ENCODE measurements at places on chromosomes 1 and 21.

DNA sequence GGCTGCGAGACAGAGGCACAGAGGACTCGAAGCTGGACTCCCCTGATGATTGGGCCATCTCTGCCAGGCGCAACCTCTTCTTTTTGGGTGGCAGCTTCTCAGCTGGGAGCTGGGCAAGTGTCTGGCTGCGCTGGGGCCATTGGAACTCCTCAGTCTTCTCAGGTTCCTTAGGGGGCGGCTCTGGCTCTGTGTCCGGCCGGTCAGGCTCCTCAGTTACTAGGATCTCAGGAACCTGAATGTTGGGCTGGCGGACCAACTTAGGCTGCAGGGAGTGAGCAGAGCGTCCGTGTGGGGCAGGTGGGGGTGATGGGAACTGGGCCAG is 97.5 kb upstream of the EDN2 start:
- DNase-seq = no peak

GRCh38 chr1:157993147-157993917 is at the start of gene KIRREL1:
Gene KIRREL1, plus strand, starts transcription at chr1:157993645. Its CDS starts 32 bp downstream, at chr1:157993677.
- no peak for DNase-seq

GRCh38 chr1:93919780-93920179 is 10.6 kb upstream of the GCLM start:
- DNase-seq = no peak

GRCh38 chr1:180217006-180217405 is 13.1 kb upstream of the LHX4 start:
- no peak for DNase-seq

GRCh38 chr1:69129538-69129937 is 438.2 kb upstream of the LRRC7 start:
- DNase-seq = no peak

- DNase-seq = no peak
Observed at GRCh38 chr1:165747632-165748447, 20.8 kb downstream of the TMCO1 start.

GRCh38 chr1:173946380-173946921 is 29.3 kb upstream of the SERPINC1 start:
- no peak for DNase-seq

- no peak for DNase-seq
Observed at GRCh38 chr1:29521811-29522580, 285.7 kb downstream of the PTPRU start.

GRCh38 chr1:155893389-155894142 is 17.6 kb downstream of the RIT1 start:
- peak; percentile 51 for DNase-seq

- no peak for DNase-seq
Observed at GRCh38 chr1:236688705-236689104, 2.4 kb downstream of the ACTN2 start.

DNA sequence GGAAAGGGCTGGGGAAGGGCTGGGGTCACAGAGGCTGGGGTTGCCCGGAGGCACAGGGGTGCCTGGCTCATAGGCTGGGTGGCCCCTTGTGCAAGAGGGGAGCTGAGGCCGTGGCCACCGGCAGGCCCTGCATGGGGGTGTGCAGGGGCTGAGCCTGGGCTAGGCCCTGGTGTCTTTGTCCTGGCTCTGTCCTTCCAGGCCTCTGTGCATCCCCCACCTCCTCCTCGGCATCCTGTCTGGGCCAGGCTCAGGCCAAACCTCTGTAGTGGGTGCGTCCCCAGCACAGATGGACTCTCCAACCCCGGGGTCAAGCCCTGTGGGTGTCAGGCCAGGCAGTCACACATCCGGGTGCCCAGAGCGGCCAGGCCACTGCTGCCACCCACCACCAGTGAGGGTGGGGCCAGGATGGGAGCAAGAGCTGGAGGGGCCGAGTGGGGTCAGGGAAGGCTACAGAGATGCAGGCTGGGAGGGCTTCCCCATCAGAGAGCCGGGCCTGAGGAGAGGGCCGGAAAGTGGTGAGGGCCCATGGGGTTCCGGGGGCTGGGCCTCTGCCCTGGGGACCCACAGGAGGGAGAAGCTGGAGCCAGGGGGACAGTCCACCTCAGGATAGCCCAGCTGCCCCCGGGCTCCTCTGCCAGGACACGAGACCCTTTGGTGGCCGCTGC is 19.4 kb downstream of the PANK4 start:
- no peak for DNase-seq

GRCh38 chr1:30378003-30378596 is 345.3 kb downstream of the MATN1 start:
- DNase-seq = no peak

DNA sequence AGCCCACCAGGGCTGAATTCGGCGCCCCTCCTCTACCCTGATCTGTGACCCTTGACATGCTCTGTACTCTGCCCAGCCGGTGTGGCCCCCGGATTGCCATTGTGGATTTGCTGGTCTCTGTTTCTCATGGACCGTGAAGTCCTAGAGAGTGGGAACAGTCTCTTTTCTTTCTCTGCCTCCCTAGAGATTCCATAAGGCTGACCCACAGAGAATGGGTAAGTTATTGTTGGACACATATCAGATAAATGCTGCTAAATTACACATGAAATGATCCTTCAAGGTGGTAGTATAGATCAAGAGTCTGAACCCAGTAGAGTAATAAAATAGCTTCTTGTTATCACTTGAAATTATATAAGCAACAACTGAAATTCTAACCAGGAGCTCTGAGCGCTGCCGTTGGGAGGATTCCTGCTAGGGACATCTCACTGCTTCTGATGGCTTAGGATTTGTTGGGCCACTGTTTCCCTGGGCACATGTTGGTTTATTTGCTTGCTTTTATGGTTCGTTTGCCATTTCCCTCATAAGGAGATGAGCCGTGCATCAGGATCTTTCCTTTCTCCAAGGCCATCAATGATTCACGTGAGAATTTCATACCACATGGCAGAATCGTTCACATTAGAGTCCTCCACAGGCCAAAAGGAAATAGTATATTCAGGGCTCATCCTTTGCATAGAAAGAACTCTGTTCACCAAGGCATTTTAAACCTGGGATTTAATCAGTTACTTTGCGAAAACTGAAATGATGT is 111.9 kb downstream of the ZBTB18 start:
- no peak for DNase-seq

DNA sequence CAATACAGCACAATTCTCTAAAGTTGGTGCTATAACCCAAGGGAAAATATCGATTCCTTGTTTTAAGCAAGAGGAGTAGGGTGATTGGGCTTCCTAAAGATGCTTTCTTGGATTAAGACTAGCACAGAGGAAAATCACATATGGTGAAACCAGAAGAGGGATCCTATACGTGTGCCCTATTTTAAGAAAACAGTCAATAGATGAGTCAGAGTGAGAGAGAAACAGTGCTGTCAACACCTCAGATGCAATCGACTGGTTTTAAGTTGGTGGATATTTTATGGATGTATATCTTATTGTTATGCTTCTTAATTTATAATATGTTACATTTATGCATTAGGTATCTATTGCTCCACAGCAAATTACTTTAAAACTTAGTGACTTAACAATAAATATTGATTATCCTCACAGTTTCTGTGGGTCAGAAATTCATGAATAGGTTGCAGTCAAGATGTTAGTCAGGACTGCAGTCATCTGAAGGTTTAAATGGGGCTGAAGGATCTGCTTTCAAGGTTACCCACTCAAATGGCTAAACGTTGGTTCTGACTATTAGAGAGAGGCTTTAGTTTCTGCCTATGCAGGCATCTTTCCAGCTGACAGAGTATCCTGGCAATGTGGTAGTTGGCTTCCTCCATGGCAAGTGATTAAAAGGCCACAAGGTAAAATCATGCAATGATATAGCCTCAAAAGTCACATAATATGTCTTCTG is 61.6 kb upstream of the DEPDC1 start:
- DNase-seq = no peak

GRCh38 chr1:45001011-45001481 is 10.1 kb downstream of the HECTD3 start:
- DNase-seq = no peak

DNA sequence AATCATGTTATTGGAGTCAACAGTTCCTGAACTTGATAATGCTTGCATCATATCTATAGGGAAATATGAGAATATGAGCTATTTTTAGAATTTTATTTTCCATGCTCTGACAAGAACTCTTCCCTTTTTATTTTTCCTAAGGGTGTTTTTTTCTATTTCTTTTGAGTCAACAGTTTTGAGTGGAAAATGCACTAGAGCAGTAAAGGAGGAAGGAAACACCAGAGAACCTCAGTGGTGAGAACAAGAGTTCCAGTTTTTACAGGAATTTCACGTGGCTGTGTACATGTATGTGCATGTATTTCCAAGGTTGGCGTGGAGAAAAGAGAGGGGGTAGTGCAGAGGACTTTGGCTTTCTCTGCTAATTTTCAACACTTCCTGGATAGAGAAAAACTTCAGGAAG is 63.6 kb upstream of the TNFSF18 start:
- no peak for DNase-seq

DNA sequence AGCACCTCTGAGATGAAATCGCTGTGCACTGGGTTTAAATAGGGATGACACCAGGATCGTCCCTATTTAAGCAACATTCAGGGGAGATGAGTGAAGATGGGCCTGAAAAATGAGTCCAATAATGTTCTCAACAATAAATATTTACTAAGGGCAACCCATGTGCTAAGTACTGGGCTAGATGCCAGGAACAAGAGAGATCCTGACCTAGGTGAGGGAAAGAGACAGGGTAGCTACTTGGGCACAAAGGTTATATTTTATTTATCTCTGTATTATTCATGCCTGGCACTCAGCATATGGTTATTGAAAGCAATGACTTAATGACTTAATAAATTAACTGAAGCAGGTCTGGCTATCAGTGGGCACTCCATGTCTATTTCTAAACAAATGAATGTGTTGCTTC is 27.4 kb upstream of the AVPR1B start:
- DNase-seq = no peak

DNA sequence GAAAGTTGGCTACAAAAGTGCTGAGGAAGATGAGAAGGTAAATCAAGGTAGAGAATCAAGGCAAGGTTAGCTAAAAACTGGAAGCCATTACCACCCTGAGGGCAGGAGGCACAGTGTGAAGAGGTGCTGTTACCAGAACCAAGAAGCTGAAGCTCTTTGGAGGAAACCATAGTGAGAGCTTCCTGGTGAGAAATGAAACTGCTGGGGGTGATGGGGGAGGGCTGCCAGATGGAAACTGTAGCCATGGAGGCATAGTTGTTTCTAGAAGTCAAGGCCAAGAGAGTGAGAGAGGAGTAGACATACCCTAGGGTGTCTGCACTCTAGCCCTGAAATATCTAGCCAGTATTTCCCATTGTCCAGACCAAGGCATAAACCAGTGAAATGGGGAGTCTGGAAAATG is 28.7 kb downstream of the IFI44 start:
- no peak for DNase-seq

GRCh38 chr1:48216941-48217340 is 5.6 kb upstream of the SLC5A9 start:
- no peak for DNase-seq

DNA sequence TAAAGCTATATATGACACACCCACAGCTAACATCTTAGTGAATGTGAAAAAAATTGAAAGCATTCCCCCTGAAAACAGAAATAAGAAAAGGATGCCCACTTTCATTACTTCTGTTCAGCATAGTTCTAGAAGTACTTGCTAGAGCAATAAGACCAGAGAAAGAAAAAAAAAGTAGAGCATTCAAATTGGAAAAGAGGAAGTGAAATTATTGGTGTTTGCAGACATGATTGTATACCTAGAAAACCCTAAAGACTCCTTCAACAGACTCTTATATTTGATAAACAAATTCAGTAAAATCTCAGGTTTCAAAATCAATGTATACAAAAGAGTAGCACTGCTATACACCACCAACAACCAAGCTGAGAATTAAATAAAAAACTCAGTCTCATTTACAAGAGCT is 1461.0 kb downstream of the AMY1C start:
- no peak for DNase-seq

GRCh38 chr1:33032126-33032869 is 4.4 kb downstream of the AK2 start:
- DNase-seq = no peak

DNA sequence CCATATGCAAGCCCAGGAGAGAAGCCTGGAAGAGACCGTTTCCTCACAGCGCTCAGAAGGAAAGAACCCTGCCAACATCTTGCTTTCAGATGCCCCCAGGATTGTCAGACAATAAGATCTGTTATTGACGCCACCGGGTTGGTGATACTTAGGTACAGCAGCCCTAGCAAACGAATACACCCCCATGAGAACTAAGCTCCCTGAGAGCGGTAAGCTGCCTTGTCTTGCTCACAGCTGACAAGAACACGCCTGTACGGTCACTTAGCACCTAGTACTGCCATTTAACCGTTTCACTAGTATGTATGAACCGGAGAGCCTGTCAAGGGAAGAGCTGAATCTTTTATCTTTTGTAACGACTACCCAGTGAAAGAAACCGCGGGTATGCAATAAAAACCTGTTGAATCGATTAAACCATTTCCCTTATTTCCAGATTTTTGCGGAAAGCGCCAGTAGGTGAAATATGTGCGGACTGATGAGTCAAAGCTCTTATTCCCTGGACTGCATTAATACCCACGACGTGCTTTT is 619 bp upstream of the ZBTB8B start:
- DNase-seq = no peak

DNA sequence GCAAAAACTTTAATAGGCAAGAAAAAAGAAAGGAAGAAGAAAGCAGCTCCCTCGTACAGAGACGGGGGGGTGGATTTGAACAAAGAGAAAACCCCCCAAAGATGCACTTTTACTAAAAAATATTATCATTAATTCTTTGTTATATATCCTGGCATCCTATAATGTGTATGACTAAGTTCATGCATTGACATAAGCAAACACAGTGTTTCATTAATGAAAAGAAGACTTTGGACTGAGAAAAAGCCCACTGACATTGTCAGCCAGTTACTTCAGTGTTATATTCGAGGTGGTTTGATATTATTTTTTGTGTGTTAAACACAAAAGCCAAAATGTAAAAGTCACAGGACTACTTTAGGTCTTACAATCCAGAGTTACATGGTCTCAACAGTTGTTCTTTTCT is 110.1 kb upstream of the DPYD start:
- no peak for DNase-seq

GRCh38 chr1:30477588-30477987 is 245.8 kb downstream of the MATN1 start:
- no peak for DNase-seq

Measured in SW 1271 (cell line).